ENCODE measurements at places on chromosomes 4 and X.

GRCh38 chr4:153234885-153235284, 30.6 kb downstream of the TRIM2 start:
- no peak for DNase-seq

- no peak for DNase-seq
These were observed 4.3 kb downstream of the AMTN start for GRCh38 chr4:70522626-70523025.

DNA sequence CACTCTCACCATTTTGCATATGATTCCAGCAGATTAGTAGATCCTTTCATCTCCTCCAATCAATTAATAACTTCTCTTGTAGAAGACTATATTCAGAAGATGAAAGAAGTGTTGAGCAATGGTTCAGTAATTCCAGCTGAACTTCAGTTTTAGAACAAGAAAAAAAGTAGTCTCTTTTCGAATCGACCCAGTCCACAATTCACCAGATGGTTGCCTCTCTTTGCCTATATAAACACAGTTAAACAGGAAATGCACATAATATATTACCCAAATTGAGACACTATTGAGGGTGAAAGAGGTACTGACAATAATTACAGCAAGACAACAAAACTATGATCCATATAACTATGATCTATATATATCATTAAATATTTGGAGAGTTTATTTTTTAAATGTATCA, 16.8 kb upstream of the FAM241A start:
- DNase-seq: no peak

- DNase-seq: no peak
These were observed 3.4 kb downstream of the HTT-AS start for GRCh38 chr4:3070709-3071500.

DNA sequence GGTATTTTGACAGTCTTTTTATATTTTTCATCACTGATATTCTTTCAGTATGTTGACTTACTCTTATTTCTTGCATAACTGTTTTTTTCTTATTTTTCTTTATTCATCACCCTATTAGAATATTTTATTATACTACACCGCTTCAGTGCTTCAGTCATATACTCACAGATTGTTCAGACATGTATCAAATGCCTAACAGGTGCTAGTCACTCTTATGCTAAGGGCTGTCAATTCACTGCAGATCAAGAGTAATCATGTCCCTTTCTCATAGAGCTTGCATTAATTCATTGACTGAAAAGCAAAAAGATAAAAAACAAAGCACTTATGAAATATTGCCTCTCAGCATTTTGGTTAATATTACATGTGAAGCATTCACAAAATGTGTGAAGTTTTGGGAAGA, 1435.6 kb downstream of the STIM2 start:
- no peak for DNase-seq
